ENCODE measurements at places on chromosomes 6 and 20. TPM values are rescaled to one million over a fixed set of nuclear protein-coding genes. Genes with fewer than 3 reads are reported as not detected.

- DNase-seq = no peak
- H3K27me3 ChIP-seq = no peaks in the 10 kb centered on the region
- H3K4me1 ChIP-seq = no peaks in the 10 kb centered on the region
- peak overlapping the region; percentile 30 for H3K27ac ChIP-seq
- no peak overlapping the region for H3K4me3 ChIP-seq
- H3K36me3 ChIP-seq = no peaks in the 10 kb centered on the region
These were observed 29.9 kb downstream of the ABHD12 start for GRCh38 chr20:25360631-25361286.

- H3K27me3 ChIP-seq = no peaks in the 10 kb centered on the region
- no peak for DNase-seq
- H3K27ac ChIP-seq = no peak overlapping the region
These were observed 4.7 kb upstream of the TBC1D32 start for GRCh38 chr6:121338956-121339355.

GRCh38 chr20:50279988-50280850 lies 89.6 kb downstream of the CEBPB start:
- DNase-seq = no peak
- no peaks in the 10 kb centered on the region for H3K36me3 ChIP-seq
- peaks cover 31% of the 10 kb centered on the region for H3K4me1 ChIP-seq
- peak overlapping the region; percentile 3 for H3K27ac ChIP-seq
- H3K27me3 ChIP-seq = no peaks in the 10 kb centered on the region
- H3K4me3 ChIP-seq = no peak overlapping the region

GRCh38 chr6:133396233-133396983 lies 155.3 kb downstream of the EYA4 start:
- no peak overlapping the region for H3K27ac ChIP-seq
- H3K4me3 ChIP-seq = no peak overlapping the region
- no peaks in the 10 kb centered on the region for H3K36me3 ChIP-seq

DNA sequence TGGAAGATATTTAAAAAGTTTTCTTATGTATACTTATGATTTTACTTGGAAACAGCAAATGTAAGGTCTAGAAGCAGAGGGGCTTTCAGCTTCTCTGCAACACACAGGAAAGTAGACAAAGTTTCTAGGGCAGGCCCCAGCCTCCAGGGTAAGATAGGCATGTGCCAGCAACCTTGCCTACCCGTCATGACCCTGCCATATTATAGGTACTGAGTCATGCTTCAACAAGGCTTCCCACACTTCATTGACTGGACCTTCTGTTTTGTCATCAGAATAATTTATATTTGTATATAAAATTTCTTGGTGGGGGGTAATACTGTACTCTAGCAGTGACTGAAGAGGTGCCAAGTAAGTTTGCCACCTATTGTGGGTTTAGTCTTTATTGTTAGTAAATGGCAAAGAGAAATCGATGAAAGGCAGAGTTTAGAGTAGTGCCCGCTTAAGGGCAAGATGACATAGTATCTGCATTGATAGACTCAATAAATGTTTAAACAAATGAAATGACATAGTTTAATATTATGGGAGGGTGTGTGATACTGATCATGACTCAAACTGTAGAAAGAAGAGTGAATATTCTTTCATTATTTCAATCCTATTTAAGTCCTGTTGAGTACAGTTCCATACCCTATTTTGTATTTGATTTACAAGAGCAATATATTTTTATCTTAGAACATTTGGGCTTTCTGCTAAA lies 95.6 kb downstream of the JARID2 start:
- H3K27ac ChIP-seq = no peak overlapping the region
- no peak overlapping the region for H3K4me3 ChIP-seq
- no peaks in the 10 kb centered on the region for H3K27me3 ChIP-seq
- no peak for DNase-seq

DNA sequence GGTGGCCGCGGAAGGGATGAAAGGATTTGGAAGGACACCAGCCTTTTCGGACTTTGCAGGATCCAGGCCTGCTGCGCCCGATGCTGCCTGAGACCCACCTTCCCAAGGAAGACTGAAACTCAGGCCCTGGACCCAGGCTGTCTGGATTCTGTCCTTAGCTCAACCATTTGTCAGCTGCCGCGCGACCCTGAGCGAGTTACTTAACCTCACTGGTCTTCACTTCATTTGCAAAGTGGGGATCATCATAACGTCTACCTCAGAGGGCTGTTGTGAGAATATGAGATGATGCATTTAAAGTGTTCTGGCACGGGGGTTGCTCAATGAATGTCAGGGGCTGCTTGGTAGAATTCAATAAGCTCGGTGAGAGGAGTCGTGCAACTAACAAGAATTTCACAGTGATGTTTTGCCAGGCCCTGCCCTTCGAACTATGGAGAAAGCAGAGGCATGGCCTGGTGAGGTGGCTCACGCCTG lies 104.2 kb upstream of the PRDM1 start:
- H3K36me3 ChIP-seq = no peaks in the 10 kb centered on the region
- peaks cover 27% of the 10 kb centered on the region for H3K27me3 ChIP-seq
- peaks cover 18% of the 10 kb centered on the region for H3K4me1 ChIP-seq

GRCh38 chr20:58482416-58482815 lies 32.8 kb downstream of the APCDD1L start:
- no peak overlapping the region for H3K27ac ChIP-seq
- no peaks in the 10 kb centered on the region for H3K27me3 ChIP-seq
- no peak for DNase-seq
- peaks cover 21% of the 10 kb centered on the region for H3K4me1 ChIP-seq
- H3K4me3 ChIP-seq = no peak overlapping the region
- H3K36me3 ChIP-seq = no peaks in the 10 kb centered on the region

GRCh38 chr6:34235307-34236130 lies 1.2 kb upstream of the HMGA1 start:
- no peaks in the 10 kb centered on the region for H3K36me3 ChIP-seq
- peak overlapping the region; percentile 74 for H3K4me3 ChIP-seq
- H3K27me3 ChIP-seq = no peaks in the 10 kb centered on the region
- H3K27ac ChIP-seq = peak overlapping the region; percentile 91
- peaks cover 24% of the 10 kb centered on the region for H3K4me1 ChIP-seq

DNA sequence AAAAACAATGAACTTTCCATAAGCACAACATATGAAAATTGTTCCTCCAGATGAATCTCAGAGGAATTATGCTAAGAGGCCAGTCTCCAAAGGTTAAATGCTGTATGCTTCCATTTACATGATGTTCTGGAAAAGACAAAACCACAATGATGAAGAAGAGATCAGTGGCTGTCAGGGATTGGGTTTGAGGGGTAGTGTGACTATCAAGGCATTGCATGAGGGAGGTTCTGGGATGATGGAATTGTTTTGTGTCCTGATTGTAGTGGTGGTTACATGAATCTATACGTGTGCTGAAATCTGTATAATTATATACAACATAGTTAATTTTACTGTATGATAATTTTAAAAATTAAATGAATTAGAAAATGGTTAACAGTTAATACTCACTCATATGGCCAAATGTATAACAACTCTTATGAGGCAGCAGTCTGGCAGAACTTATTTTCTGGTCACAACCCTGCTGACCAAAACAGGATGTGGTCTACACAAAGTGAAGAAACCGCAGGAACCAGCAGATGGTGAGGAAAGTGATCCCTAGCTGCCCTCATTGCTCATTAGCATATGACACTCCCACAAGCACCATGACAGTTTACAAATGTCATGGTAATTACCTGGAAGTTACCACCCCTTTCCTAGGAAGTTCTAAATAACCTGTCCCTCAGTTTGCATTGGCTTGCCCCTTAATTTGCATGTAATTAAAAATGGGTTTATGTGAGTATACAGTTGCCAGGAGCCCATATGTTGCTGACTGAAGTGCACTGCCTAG lies 31.9 kb downstream of the NSFL1C start:
- H3K4me1 ChIP-seq = no peaks in the 10 kb centered on the region
- H3K27ac ChIP-seq = no peak overlapping the region
- peaks cover 3% of the 10 kb centered on the region for H3K36me3 ChIP-seq
- no peak for DNase-seq

- no peak overlapping the region for H3K4me3 ChIP-seq
- H3K36me3 ChIP-seq = no peaks in the 10 kb centered on the region
- no peaks in the 10 kb centered on the region for H3K4me1 ChIP-seq
- DNase-seq = no peak
- no peak overlapping the region for H3K27ac ChIP-seq
These were observed 340.0 kb downstream of the ADGRB3 start for GRCh38 chr6:68975064-68975463.

CCN6 gene
- total RNA-seq = not detected

- no peak overlapping the region for H3K4me3 ChIP-seq
- no peak for DNase-seq
- H3K4me1 ChIP-seq = no peaks in the 10 kb centered on the region
These were observed 32.5 kb upstream of the MCUR1 start for GRCh38 chr6:13846841-13847240.

DNA sequence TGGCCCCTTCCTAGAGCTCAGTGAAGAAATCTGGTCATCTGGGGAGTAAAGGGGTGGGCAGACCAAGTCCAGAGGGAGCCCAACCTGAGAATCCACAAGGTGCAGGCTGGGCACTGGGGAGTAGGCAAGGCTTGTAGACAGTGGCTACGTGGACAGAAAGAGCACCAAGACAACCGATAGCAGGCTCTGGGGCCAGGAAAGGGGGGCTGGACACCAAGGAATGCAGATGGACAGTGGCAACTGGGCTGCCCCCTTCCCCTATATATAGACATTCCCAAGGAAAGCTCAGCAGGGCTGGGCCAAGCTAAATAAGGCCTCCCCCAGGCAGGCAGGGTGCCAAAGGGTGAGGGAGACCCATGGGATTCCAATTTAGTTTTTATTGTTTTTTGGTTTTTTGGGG lies 1.5 kb upstream of the TNNC2 start:
- DNase-seq = no peak
- H3K27ac ChIP-seq = no peak overlapping the region
- no peaks in the 10 kb centered on the region for H3K27me3 ChIP-seq
- peaks cover 41% of the 10 kb centered on the region for H3K4me1 ChIP-seq
- no peak overlapping the region for H3K4me3 ChIP-seq

DNA sequence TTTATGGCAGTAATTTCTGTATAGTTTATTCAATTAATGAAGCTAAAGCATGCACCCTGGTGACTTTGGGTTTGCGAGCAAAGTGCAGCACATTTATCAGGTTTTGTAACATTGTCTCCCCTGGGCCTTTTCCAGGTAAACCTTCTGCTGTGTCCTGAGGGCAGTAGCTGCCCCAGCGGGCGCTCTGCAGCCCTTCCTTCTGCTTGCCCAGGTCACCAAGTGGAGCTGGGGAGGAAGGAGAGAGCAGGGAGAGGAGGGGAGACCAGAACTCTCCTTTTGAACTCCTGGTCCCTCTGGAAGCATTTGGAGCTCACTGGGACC lies 145.6 kb downstream of the DLL1 start:
- H3K27ac ChIP-seq = no peak overlapping the region
- H3K36me3 ChIP-seq = no peaks in the 10 kb centered on the region
- H3K4me1 ChIP-seq = no peaks in the 10 kb centered on the region
- H3K4me3 ChIP-seq = no peak overlapping the region
- H3K27me3 ChIP-seq = no peaks in the 10 kb centered on the region

- H3K36me3 ChIP-seq = no peaks in the 10 kb centered on the region
- no peak overlapping the region for H3K4me3 ChIP-seq
- DNase-seq = no peak
- H3K27ac ChIP-seq = no peak overlapping the region
These were observed 12.5 kb downstream of the AGPAT4 start for GRCh38 chr6:161261325-161261724.

LIN28B gene
- total RNA-seq = not detected

CENPQ gene
- 3.9 TPM for total RNA-seq

DNA sequence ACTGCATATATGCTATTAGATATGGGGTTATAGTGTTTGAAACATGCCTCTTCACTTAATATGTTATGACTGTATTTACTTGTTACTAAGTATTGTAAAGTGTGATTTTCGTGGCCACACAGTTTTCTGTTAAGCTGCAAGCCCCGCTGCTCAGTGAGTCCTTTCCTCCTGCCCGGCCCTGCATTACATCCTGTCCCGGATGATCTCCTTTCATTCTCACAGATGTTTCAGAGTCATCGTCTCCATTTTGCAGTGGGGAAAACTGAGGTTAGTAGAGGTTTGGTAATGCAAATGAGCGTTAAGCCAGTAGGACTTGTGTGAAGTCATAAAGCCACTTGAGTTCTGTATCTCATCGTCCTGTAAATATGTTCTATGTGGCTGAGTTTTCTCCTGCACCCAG lies 155.5 kb downstream of the CFAP61 start:
- H3K4me3 ChIP-seq = no peak overlapping the region
- H3K36me3 ChIP-seq = no peaks in the 10 kb centered on the region
- no peak for DNase-seq
- no peaks in the 10 kb centered on the region for H3K4me1 ChIP-seq

DNA sequence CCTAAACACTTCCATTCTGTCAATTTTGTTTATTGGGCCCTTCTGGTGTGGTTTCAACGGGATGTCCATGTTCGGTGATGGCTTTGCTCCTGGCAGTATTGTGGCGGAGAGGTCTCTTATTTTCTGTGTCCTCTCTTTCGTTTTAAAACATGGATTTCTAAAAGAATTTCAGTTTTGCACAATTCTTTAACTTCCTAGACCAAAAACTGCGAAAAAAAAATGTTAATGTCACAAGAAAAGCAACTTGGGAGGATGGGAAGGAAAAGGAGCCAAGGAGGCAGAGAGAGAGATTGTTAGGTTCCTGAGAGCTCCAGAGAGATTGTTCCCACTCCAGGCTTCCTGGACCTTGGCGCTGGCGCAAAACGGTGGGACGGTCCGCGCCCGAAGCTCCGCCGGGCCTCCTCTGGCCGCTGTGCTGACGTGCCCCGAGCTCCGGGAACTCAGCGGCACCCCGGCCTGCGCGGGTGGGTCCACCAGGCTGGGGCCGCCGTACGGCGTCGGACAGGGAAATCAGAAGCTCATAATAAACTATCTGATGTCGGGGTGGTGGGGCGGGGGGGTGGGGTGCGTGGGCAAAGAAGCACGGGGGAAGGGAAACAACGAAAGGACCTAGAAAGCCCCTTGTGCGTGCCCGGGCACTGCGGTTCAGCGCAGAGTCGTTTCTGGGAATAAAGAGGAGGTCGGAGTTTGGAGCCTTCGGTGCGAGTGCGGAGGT lies 951 bp upstream of the OLIG3 start:
- no peak overlapping the region for H3K27ac ChIP-seq
- no peak overlapping the region for H3K4me3 ChIP-seq
- peaks cover 43% of the 10 kb centered on the region for H3K4me1 ChIP-seq
- DNase-seq = no peak

GRCh38 chr6:52491203-52492069 lies 71.3 kb downstream of the EFHC1 start:
- no peaks in the 10 kb centered on the region for H3K27me3 ChIP-seq
- no peak for DNase-seq
- no peaks in the 10 kb centered on the region for H3K36me3 ChIP-seq
- no peaks in the 10 kb centered on the region for H3K4me1 ChIP-seq
- no peak overlapping the region for H3K27ac ChIP-seq
- H3K4me3 ChIP-seq = no peak overlapping the region

SKIC2 gene
- total RNA-seq = 31.6 TPM

DNA sequence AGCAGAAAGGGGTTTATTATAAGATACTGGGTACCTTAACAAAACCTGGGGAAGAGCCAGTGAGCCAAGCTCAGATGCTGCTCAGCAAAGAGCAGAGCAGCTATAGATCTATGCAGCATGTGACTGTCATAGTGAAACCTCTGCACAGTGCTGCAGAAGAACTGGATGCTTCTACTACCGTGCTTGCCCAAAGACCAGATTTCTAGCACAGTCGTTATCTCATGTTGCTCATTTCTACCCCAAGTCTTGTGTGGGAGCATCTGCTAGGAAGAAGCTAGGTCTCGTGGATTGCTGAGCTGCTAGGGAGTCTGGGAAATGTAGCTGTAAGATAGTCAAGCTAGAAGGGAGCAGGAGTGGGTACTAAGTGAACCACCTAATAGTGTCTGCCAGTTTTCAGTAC lies 31.7 kb upstream of the GNRH2 start:
- DNase-seq = no peak
- H3K27me3 ChIP-seq = no peaks in the 10 kb centered on the region
- no peaks in the 10 kb centered on the region for H3K4me1 ChIP-seq

- H3K27ac ChIP-seq = no peak overlapping the region
- DNase-seq = no peak
- no peaks in the 10 kb centered on the region for H3K36me3 ChIP-seq
- H3K27me3 ChIP-seq = no peaks in the 10 kb centered on the region
- no peak overlapping the region for H3K4me3 ChIP-seq
These were observed 25.2 kb upstream of the TENT5A start for GRCh38 chr6:81777586-81778268.

Data from sigmoid colon (tissue), 7 donors.